Occipital lobe (tissue), 3 donors: ENCODE measurements at places on chromosomes 6 and 20.

- DNase-seq: no peak
Observed at GRCh38 chr20:58839474-58839874, 11.2 kb downstream of the GNAS-AS1 start.

GRCh38 chr20:6683021-6683977 is 84.2 kb upstream of the BMP2 start:
- DNase-seq: no peak

GRCh38 chr6:40362859-40363258 is 224.3 kb downstream of the LRFN2 start:
- DNase-seq: no peak

- DNase-seq: no peak
Observed at GRCh38 chr6:144197919-144198318, 47.6 kb downstream of the STX11 start.
